ENCODE measurements at places on chromosomes 2 and 18. TPM values are rescaled to one million over a fixed set of nuclear protein-coding genes. Genes with fewer than 3 reads are reported as not detected.

DNA sequence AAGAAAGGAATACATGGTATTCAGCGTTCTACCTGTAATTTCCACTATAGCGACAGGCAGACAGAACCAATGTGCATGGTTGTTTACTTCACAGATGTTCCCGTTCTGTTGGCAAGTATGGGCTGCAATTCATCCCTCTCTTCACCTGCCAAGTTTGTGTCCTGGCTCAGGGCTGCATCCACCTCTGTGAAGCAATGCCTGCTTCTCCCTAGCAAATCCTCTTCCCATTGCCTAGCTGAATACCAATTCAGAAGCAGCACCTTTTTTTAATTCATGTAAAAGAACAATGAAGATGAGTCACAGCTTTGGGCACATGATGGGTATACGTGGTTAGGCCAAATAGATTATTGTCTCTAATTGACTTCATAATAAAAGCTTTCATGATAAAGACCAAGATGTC, 54.7 kb upstream of the LRATD1 start:
- no peak for DNase-seq

- DNase-seq, result no peak
These were observed 301.4 kb downstream of the NR4A2 start for GRCh38 chr2:156031121-156031520.

The LYPD1 gene
- 0.64 TPM for total RNA-seq

GRCh38 chr2:190714958-190715357, 66.1 kb downstream of the NAB1 start:
- no peak for DNase-seq

GRCh38 chr2:118833716-118834439, 13.6 kb downstream of the EN1 start:
- no peak for DNase-seq

- no peak for DNase-seq
These were observed 177.1 kb upstream of the KLHL29 start for GRCh38 chr2:23207871-23208270.

DNA sequence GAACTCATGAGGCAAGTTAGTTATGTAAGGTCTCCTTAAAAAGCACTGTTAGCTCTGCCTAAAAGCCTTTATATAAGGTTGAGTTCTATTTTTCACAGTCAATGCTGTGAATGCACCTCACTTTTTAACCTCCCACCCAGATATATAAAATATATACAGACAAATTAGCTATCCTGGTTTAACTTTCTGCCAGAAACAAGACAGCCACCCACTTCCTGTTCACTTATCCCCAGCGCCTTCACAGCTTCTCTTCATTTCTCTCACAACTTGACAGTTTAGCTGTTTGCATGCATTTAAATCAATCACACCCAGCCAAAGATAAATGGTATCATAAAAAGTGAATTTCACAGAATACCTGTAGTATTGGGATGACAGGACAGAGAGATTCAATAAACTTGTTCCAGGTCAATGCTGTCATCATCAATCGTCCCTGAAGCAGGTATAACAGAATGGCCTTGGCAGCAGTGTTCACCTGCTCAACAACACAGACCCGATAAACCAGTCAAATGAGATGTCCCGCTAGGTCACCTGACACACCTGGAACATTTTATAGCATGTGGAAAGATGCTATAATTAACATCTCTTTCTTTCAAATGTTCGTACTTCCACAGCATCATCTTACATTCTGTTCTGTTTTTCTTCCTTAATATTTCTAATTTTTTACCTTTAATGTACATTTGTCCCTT, 55.7 kb downstream of the RTTN start:
- no peak for DNase-seq

The CLEC4F gene
- 0.23 TPM for total RNA-seq

GRCh38 chr2:26298638-26299393, 47.1 kb upstream of the SELENOI start:
- DNase-seq, result no peak

DNA sequence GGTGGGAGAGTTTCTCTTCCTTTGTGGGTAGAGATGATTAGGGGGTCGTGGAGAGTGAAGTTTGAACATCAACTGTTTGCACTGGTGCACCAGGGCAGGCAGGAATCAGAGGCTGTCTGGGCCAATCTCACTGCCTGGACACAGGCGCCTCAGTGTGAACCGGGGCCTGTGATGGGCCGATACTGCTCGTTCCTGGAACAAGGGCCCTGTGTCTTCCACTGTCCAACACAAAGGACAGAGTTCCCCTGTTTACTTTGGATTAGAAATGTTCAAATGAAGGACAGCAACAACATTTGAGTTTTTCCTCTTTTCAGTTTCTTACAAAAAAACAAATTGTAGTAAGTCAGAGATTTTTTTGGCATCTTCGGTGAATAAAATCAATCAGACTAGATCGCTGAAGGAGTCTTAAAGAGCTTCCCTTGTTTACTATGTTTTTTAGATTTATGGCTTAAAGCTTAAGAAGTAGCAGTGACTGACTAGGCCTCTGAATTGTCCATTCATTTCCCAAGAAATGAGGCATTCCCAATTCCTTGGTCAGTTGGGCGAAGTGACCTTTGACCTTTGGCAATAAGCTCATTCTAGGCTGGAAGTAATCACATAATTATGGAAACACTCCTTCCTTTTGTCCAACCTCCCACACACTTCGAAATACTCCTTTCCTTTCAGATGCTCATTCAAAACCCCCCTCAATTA, 11.6 kb upstream of the TGFA start:
- DNase-seq, result no peak

GRCh38 chr2:204027091-204027490, 90.5 kb downstream of the ICOS start:
- no peak for DNase-seq

The TMEM237 gene
- total RNA-seq, result 22.3 TPM

DNA sequence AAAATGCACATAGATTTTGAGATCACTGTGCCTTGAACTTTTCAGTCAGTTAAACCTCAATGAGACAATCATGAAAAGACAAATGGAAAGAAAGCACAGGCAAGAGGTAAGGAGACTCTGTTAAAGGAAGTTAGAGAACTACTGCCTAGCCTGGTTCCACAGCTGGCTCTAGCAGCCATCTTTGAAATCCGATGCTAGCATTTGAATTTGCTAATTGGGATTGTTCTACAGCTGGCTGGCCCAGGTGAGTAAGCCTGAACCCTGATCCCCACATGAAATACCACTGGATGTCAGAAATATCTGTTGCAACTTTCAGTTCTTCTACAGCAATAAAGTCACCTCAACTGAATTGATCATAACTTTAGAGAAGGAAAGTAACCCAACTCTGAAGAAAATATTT, 315.2 kb upstream of the CHAC2 start:
- no peak for DNase-seq

The CFAP65 gene
- 0.59 TPM for total RNA-seq

- DNase-seq, result no peak
These were observed 419.8 kb upstream of the TRIB2 start for GRCh38 chr2:12296915-12297314.

The HRH4 gene
- not detected for total RNA-seq

DNA sequence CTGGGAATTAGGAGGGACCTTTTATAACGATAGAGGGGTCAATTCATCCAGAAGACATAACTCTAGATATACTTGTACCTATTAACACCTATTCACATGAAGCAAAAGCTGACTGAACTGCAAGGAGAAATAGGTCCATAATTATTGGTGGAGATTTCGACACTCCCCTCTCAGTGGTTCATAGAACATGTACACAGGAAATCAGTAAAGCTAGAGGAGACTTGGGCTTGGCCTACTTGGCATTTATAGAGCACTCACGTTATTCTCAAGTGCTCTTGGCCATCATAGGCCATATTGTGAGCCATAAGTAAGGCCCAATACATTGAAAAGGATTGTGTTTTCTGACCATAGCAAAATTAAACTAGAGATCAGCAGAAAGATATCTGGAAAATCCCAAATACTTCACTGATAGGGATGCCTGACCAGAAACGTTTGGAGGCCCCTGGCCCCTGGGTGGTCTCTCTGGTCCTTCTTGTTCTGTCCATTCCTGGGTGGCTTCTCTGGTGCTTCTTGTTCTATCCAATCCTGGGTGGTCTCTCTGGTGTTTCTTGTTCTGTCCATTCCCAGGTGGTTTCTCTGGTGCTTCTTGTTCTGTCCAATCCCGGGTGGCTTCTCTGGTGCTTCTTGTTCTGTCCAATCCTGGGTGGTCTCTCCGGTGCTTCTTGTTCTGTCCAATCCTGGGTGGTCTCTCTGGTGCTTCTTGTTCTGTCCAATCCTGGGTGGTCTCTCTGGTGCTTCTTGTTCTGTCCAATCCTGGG, 49.0 kb downstream of the SNED1 start:
- no peak for DNase-seq

- no peak for DNase-seq
These were observed 96.7 kb downstream of the CCDC148 start for GRCh38 chr2:158359846-158360245.

The ANO7 gene
- total RNA-seq, result 16.1 TPM

DNA sequence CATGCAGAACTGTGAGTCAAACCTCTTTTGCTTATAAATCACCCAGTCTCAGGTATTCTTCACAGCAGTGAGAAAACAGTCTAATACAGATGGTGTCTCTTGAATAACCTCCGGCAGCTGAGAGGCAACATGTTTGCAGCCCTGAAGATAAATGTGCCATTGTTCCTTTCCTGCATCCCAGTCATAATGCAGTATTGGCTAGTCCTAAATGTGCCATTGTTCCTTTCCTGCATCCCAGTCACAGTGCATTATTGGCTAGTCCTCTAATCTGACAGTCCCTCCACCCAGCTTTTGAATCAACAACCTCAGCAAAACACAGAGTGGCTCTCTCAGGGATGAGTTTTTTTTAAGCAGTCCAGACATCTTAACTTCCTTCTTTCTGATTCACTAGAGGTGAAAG, 550.7 kb downstream of the RIT2 start:
- no peak for DNase-seq

The FARP2 gene
- 19.1 TPM for total RNA-seq

The TNFRSF11A gene
- total RNA-seq, result 89.9 TPM

GRCh38 chr2:218387369-218388194, 5.5 kb downstream of the SLC11A1 start:
- DNase-seq, result peak; percentile 41

The COL5A2 gene
- total RNA-seq, result 243 TPM

DNA sequence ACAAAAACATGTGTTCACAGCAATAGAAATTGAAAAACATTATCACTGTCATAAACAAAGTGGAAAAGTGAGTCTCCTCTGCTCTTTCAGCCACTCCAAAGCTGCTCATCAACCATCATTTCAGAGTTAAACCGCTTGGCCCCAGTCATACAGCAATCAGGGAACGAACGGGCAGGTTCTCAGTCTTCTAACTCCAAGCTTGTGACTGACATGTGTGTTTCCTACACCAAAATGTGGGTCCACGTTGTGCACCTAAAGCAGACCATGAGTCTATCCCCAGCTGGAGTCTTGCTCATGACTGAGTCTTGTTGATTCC, 582.6 kb upstream of the ID2 start:
- no peak for DNase-seq

- no peak for DNase-seq
These were observed 31.2 kb downstream of the FTCDNL1 start for GRCh38 chr2:199819746-199820145.

DNA sequence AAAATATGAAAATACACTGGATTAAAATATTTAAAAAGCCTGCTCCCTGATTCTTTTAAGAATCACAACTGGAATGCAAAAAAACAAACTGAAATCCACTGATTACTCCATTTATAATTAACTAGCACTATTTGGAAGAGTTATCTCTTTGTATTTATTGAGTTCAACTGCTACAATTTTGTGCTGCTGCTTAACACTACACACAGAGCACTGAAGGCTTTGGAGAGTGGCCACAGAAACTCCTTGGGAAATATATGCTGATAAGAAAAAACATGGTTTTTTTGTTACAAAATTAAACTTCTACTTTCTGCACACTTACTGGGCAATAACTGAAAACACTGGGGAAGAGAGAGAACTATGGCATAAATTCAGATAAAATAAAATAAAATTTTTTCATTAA, 19.8 kb upstream of the BZW1 start:
- no peak for DNase-seq

GRCh38 chr2:110865188-110865587, 132.8 kb downstream of the ACOXL start:
- no peak for DNase-seq

The KCNF1 gene
- 8.4 TPM for total RNA-seq

DNA sequence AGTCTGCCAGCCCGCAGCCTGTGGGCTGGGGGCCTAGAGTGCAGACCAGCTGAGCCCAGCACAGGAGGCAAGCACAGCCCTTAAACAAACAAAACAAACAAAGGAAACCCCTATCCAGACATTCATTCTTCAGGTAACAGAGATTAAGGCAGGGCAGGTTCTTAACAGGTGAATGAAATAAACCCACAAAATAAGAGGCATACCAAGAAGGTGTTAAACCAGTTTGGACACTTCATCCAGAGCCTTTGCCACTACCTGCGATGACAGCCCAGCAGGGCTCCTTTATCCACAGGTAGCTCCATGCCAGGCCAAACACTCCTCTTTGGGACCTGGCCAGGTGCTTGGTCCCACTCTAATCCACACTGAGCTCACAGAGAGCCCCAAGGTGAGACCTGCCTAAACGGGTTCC, 209.7 kb upstream of the SIX2 start:
- DNase-seq, result no peak

DNA sequence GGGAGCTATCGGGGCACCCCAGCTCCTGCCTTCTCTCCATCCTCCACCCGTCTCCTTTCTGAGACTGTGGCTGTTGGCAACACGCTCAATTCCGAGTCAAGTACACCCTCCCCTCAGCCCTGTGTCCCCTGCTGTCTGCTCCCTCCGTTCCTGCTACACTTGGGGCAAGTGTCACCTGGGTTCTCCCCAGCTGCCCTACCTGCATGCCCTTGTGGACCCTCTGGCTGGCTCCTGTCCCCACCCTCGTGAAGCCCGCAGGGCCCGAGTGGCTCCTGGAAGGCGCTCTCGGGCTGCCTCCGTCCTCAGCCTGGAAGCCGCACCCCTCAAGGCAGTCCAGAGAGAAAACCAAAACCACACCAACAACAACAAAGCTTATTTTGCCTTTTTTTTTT, 33.9 kb downstream of the PDIA6 start:
- DNase-seq, result no peak

GRCh38 chr18:73626221-73626620, 521.4 kb downstream of the FBXO15 start:
- DNase-seq, result no peak

DNA sequence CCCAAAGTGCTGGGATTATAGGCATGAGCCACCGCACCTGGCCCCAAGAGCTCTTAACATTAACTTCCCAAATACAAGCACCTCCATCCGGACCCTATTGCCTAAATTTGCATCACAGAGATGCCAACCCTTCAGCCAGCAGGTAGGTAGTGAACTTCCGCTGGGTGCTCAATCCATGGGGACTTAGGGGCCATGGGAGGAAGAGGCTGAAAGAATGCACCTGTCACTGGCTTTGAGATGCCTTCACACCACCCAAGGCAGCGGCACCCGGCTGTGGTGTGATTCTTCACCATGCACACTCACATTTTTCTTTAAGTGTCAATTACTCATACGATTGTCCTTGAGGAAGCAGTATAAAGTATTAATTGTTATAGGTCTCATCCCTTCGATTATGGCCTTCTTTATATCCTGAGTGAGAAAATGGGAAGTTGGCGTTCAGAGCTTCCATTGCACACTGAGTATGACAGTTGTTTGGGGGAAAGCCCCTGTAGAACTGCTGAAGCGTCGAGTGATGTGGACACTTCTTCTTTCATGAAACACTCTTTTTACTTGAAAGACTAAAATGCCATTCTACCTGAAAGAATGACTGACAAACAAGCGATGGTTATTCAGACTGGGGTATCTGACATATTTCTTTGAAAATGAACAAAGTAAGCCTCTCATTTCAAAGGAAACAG, 51.8 kb upstream of the BIN1 start:
- no peak for DNase-seq

The DSC3 gene
- total RNA-seq, result 0.87 TPM

- no peak for DNase-seq
These were observed 123.8 kb upstream of the STON1 start for GRCh38 chr2:48406116-48406515.

The HOXD4 gene
- total RNA-seq, result 3.5 TPM
